Cortex of kidney (tissue), 1 donor: ENCODE measurements at places on chromosomes 3 and 15.

DNA sequence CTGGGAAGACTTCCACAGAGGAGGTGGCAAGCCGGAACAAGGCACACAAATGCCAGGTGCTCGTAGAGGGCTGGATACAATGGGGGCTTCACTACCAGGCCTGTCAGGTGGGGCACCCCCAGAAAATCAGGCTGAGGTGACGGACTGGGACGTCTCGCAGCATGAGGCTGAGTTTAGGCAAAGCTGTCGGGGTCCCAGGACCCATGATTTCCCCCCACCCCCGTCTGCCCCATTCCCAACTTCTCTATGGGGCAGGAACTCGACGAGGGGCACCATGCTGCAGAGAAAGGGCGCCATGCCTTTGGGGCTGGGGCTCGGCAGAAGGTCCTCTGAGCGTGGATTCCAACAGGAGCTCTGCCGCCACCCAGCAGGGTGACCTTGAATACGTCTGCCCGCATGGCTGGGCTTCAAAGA is 65.7 kb upstream of the HES1 start:
- DNase-seq, result no peak

- no peak for DNase-seq
These were observed 28.4 kb downstream of the THSD4 start for GRCh38 chr15:71143373-71144310.

DNA sequence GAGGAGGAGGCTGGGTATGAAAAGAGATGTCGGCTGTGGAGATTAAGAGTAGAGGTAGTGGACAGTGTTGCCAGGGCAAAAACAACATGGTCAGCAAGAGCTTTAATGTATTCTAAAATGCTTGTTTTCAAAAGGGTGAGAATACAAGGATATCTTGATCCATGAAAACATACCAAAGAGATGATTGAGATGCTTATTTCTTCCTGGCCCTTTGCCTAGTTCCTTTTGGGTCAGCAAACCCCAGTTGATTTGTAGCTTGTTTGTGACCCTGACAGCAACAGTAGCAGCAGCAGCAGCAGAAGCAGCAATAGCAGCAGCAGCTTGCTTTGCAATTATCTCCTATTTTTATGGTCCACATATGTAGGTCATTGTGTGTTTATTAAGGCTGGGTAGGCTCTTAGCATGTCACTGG is 337.3 kb downstream of the LPP start:
- DNase-seq, result no peak

- no peak for DNase-seq
These were observed 32.0 kb upstream of the STXBP5L start for GRCh38 chr3:120875989-120876388.

GRCh38 chr3:133973249-133973980 is 56.3 kb downstream of the SLCO2A1 start:
- no peak for DNase-seq

DNA sequence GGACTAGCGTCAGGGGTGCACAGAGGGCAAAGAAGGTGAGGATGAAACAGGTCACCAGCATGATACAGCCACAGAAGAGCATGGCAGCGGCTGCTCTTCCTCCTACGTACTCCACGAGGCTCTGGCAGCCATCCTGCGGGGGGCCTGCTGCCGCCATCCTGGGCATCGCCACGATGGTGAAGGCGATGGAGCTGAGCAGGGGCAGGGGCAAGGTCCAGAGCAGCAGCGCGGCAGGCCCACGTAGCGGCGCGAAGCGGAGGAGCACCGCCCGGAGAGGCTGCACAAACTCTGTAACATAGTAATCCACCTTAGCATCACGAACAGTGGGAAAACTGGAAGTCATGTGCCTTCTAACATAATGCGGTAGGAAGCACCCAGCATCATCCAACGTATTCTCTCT is 491.6 kb downstream of the PYDC2 start:
- no peak for DNase-seq

- DNase-seq, result no peak
These were observed 41.2 kb downstream of the KLF13 start for GRCh38 chr15:31367730-31368344.

- DNase-seq, result no peak
These were observed 59.9 kb upstream of the PPIB start for GRCh38 chr15:64222573-64223366.

DNA sequence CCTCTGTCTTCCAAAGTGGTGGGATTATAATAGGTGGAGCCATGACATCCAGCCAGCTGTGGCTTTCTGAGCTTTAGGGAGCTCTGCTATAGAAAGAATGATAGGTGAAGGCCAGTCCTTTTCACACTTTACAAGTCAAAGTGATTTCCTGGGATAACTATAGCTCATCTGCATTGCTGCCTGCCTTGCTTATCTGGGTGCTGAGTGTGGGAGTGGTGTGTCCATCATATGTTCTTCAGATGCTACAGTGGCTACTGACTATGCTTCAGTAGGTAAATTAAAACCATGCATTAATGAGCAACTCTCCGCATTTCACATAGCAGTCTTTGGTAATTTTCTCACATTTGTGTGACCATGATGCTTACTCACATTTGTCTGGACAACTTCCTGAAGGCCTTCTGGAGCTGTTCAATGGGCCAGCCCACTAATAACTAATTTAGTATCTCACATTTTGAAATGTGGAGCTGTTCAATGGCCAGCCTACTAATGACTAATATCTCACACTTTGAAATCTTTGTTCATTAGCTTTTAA is 23.4 kb downstream of the RHOA start:
- DNase-seq, result no peak

- no peak for DNase-seq
These were observed 100.0 kb upstream of the IGF1R start for GRCh38 chr15:98548139-98548971.

DNA sequence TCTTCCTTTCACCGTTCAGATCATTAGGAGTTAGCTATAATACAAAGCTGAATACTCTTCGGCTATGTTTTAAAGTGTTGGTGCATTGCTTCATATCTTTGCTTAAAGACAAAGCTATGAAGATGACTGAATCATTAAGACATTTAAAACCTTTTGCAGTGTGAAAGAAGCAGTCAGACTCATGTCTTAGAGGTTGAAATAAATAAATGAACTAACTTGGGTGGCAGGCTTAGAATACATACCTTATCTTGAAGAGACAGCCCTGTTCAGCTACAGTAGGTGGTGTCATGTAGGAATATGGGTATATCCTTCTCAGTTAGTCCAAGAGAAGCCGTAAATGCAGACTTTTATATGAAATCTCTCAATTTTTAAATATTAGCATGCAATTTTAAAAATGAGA is 63.4 kb downstream of the OPA1 start:
- no peak for DNase-seq

GRCh38 chr15:70390723-70391122 is 293.0 kb upstream of the TLE3 start:
- DNase-seq, result no peak

GRCh38 chr3:43539321-43539720 is 82.5 kb downstream of the ANO10 start:
- DNase-seq, result no peak

GRCh38 chr3:106086038-106086437 is 217.2 kb upstream of the CBLB start:
- DNase-seq, result no peak
